ENCODE measurements at places on chromosomes 1 and 21.

DNA sequence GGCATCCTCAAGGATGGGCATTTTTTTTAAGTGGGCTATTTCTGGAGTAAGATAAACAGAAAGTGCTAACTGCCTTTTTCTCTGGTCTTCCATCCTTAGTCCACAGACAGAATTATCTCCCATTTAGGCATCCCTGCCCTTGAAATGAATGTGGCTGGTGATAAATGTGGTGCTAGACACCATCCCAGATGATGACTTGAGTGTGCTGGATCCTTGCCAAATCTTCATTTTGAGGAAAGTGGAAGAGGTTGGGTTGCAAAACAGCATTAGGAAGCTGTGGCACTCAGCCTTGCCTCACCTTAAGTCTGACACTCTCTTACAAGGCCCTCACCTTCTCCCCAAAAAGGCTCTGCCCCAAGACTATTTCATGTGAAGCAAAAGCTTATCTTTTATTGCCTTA, 19.2 kb downstream of the MAB21L3 start:
- no peak for DNase-seq

DNA sequence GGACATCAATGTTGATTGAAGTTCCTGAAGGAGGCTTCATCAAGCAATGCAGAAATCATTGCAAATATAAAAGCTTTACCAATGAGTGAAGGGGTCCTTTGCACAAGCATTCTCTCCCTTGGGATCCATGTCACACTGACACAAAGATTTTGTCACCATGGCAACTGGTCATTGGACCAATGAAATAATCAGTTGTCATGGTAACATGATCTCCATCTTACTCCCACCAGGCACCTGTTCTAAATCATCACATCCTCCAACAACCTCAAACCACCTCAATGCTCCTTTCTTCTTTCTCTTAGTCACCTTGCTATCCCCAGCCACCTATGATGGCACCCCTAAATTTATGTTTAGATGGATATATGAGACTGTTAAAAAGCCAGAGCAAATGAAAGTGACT, 13.5 kb upstream of the FOXJ3 start:
- DNase-seq, result no peak

DNA sequence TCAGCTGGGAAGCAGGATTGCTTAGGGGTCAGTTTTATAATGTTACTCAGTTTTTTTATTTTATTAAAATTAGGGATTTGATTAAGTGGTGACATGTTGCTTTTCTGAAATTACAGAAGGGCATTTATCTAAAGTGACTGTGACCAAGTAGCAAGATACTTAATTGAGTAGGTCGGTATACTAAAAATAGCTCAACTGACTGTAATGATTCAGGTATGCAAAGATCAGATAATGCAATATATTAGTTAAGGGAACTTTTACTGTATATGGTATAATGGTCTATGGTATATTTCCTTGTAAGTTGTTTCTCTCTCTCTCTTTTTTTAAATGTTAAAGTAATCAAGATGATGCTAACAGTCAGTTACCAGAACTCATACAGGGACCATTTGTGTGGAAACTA, 26.2 kb downstream of the RLF start:
- DNase-seq, result no peak

DNA sequence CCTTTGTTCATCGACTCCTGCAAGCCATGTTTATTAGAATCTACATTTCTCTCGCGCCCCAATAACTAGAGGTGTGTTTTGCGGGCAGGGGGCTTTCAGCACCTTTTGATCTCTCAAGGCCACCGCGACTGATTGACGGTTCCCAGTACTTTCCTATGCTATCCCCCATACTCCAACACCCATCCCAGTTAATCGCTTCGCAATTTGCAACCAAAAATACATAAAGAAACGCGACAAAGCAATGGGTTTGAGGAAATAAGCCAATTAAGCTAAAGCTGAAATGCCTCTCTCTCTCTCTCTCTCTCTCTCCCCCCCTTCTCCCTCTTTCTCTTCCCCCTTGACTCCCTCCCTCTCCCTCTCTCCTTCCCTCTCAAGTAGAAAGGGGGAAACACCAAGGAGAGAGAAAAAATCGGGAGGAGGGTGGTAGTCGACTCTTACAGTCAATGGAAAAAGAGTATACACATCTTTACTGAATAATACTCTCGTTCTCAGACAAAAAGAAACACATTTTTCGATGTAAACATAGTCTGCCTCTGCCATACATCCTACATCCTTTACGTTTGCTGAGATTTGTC, 128.0 kb upstream of the DPYD start:
- no peak for DNase-seq

- DNase-seq, result no peak
Measured at GRCh38 chr21:14862794-14863720, 201.7 kb downstream of the NRIP1 start.

Measured in glutamatergic neuron (in vitro differentiated cells).